ENCODE measurements at places on chromosomes 12 and 14. TPM values are rescaled to one million over a fixed set of nuclear protein-coding genes. Genes with fewer than 3 reads are reported as not detected.

Gene L3HYPDH
- total RNA-seq: 39.9 TPM

Gene DUSP16
- 8.3 TPM for total RNA-seq

Gene HNRNPC
- 1,079 TPM for total RNA-seq

Gene ZDHHC22
- total RNA-seq: 0.18 TPM

Gene SLC24A4
- total RNA-seq: 0.10 TPM

Gene RND1
- total RNA-seq: 4.3 TPM

Gene ANKRD33
- not detected for total RNA-seq

Data from A549 treated with GW870086 at 1 μM for 4 hours (cell line).